ENCODE measurements at places on chromosomes 7 and 10. TPM values are rescaled to one million over a fixed set of nuclear protein-coding genes. Genes with fewer than 3 reads are reported as not detected.

RADIL gene
- 0.17 TPM for total RNA-seq

IL6 gene
- 0.64 TPM for total RNA-seq

TRPV5 gene
- not detected for total RNA-seq

SPDYE5 gene
- total RNA-seq, result not detected

STRIP2 gene
- 3.3 TPM for total RNA-seq

GRCh38 chr10:43225004-43225786 lies 41.7 kb downstream of the RASGEF1A start:
- no peak for DNase-seq

- DNase-seq, result no peak
These were observed 17.0 kb upstream of the SH3PXD2A start for GRCh38 chr10:103872137-103872931.

DNA sequence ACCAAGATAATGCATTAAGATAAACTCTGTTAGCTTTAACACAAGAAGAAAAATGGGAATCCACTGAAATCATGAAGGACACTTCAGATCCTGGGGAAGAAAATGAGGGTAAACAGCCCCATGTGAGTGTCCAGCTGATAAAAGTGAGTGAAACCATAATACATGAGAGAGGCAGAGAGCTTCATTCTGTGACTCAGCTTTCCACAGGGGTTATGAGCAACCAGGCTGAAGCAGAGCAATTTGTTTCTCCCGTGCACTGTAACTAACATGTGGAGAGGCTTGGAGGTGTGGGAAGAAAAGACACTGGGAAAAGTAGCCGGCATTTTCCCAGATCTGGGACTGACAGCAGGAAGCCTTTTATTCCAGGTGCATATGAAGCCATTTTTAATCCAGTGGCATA lies 971.7 kb downstream of the ANKRD7 start:
- no peak for DNase-seq

GRCh38 chr10:132539894-132540293 lies 2.3 kb downstream of the INPP5A start:
- no peak for DNase-seq

DNA sequence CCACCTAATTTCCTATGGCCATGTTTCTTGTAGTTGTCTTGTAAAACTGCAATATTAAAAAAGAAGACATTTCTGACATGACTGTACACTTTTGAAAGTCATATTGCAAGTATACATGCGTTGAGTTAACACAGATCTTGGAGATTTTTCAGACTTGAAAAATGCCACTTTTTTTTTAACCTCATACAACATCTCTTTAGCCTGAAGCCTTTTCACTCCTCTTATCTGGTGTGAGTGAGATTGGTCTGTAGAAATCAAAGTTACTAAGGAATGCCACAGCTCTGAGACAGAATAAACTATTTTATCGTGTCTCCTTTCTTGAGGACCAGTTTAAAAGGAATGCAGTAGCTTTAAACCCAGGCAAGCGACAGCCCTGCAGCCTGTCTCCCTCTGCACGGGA lies 43.9 kb upstream of the NEUROD6 start:
- no peak for DNase-seq

- DNase-seq, result no peak
These were observed 1.9 kb upstream of the KPNA7 start for GRCh38 chr7:99209781-99210180.

DNA sequence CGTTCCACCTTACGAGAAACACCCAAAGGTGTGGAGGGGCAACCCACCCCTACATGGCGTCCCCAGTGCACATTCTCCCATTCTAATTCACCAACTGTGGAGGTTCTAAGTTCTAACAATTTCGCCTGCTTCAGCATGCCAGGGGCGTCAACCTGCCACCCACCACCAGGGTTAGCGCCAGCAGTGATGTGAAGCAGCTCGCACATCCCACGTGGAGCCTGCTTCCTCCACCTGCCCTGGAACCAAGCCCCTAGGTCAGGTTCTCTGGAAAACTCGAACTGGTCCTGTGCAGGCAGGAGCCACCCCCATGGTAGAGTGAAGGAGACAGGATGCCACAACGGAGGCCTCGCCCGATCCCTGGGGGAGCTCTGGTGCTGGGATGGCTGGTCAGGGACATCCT lies 33.3 kb upstream of the FXYD4 start:
- DNase-seq, result no peak

- no peak for DNase-seq
These were observed 120.2 kb downstream of the SORBS1 start for GRCh38 chr10:95440756-95441546.

- no peak for DNase-seq
These were observed 5.0 kb upstream of the SORBS1 start for GRCh38 chr10:95566136-95566535.

DNA sequence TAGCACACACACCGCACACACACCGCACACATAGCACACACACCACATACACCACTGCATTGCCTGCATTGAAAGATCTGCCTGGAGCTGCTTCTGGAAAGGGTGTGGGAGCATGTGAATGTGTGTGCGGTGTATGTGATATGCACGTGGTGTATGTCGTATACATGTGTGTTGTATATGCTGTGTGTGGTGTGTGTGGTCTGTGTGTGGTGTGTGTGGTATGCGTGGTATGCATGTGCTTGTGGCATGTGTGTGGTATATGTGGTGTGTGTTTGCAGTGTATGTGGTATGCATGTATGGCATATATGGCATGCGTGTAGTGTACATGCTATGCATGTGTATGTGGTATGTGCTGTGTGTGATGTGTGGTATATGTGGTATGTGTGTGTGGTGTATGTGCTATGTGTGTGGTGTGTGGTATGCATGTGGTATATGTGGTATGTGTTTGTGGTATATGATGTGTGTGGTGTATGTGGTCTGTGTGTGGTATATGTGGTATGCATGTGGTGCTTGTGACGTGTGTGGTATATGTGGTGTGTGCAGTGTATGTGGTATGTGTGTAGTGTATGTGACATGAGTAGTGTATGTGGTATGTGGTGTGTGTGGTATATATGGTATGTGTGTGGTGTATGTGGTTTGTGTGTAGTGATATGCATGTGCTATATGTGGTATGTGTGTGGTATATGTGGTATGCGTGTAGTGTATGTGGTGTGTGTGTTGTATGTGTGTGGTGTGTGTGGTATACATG lies 176.2 kb downstream of the WDR37 start:
- no peak for DNase-seq

DNA sequence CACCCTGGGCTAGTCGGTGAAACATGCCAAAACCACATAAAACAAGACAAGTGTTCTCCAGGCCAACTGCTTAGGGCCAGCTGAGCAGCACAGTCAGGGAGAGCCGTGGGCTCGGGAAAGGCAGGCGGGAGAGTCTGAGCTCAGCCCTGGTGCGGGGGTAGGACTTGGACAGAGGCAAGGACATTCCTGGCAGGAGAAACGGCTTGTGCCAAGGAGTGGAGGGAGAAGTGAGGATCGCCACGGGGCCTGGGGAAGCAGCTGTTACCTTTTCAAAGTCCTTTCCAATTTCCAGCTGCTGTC lies 4.2 kb downstream of the ELN start:
- no peak for DNase-seq
